Lower leg skin (tissue), 4 donors: ENCODE measurements at places on chromosomes 6 and 20. TPM values are rescaled to one million over a fixed set of nuclear protein-coding genes. Genes with fewer than 3 reads are reported as not detected.

- no peak for DNase-seq
These were observed 453.6 kb downstream of the COL12A1 start for GRCh38 chr6:74752303-74752702.

- DNase-seq = peak; percentile 44
These were observed 33.8 kb upstream of the RREB1 start for GRCh38 chr6:7073821-7074525.

- no peak for DNase-seq
These were observed 164.9 kb upstream of the EPHA7 start for GRCh38 chr6:93584300-93584699.

GRCh38 chr6:119483908-119484307 is 134.3 kb upstream of the MAN1A1 start:
- DNase-seq = no peak

GRCh38 chr6:131244942-131245341 is 109.7 kb downstream of the AKAP7 start:
- no peak for DNase-seq

DNA sequence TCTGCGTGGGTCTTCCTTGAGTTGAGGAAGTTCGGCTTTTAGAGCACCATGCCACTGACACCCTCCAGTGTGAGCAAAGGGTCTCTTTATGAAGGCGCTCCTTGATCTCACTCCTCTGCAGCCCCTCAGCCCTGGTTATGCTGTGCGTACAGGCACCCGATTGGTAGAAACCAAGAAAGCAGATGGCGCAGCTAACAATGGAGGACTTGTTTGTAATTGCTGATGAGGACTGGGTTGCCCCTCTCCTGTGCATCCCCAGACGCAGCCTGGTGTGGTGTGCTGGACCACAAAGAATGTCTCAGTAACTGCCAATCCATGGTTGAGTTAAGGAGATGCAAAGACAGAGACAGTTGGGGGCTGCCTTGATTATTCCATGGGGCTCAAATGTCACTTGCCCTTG is 30.2 kb downstream of the INSM1 start:
- DNase-seq = no peak

DNA sequence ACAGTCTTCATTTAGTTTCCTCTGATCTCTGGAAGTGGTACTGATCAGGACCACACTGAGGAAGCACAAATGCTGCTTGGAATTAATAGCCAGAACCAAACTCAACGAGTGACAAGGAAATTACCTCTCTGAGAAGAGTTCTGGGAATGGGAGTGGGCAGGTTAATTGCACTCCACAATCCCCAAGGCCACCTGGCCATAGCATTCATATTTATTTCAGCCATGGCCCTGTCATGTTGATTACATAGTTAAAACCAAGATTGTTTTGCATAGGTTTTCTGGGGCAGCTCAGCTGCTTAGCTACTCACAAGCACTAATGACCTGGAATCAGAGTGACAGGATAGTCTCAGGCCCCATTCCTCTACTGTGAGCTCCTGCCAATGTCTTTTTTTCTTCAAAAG is 230.2 kb upstream of the RIMS1 start:
- DNase-seq = no peak

DNA sequence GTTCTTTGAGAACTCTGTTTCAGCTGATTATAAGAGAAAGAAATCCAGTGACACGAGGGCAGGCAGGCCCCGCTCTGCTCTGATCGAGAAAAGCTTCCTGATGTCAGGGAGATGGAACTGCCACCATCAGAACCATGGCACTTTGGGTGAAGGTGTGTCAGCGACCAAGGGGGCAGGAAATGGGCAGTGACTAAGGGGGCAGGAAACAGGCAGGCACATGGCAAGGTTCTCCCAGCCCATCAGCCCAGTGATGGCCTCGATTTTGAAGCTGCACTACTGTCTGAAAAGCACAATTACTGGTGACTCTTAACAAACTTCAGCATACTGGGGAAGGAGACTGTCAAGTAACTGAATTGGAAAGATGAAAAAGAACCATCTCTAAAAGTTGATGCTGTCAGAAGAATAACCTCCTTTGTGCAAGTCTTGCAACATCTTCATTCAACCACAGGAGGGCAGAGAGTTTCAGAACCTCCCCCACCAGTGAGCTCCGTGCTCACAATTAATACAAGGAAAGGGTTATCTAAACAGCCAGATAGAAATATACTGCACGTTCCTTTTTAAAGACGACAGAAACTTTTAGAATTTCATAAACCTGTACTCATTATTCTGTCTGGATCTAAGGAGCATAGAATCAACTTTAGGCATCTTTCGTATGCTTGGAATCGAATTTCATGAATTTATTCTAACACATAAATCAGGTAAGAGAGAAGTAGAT is 39.1 kb downstream of the TMX4 start:
- no peak for DNase-seq

Gene SEL1L2
- total RNA-seq = not detected

Gene CARMIL1
- total RNA-seq = 23.5 TPM

GRCh38 chr6:88301256-88301655 is 135.1 kb upstream of the CNR1 start:
- no peak for DNase-seq

GRCh38 chr6:29680416-29680815 is 536 bp downstream of the ZFP57 start:
- no peak for DNase-seq

DNA sequence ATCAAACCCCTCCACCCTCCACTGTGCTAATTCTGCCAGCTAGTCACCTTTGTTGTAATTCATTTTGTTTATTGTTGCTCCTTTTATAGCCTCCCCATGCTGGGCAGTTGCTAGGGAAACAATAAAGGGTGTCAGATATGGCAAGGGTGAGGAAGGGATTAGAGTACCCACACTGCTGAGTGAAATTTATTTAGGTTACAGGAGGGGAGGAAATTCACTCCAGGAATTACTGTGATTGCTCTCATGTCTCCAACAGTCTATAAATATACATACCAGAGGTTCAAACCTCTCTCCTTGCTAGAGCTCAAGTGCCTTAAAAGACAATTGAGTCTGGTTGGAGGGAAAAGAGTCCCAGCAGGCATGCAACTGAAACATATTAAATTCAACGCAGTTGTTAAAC is 90.6 kb upstream of the ADGRF1 start:
- no peak for DNase-seq

DNA sequence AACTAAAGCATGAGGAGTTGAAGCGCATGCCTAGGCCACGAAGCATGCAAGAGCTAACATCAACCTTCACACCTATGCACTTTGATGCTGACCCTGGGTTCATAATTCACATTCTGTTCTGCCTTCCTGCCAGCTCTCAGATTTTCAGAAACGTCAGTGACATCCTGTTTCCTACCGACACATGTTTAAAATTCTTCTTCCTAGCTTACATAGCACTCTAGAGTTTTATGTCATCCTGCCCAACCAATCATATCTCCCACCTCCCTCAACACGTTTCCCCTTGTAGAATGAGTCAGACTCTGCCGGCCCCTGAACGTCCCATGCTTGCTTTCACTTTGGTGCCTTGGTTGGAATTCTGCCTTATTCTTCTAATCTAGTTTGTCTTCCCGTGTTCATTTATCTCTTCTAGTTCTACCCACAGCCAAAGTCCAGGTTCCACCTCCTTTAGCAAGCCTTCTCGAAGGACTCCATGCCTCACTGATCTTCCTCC is 97.2 kb upstream of the MAP7 start:
- DNase-seq = no peak

- no peak for DNase-seq
These were observed 311.7 kb upstream of the PLCB4 start for GRCh38 chr20:8757146-8757545.

Gene EEF1A2
- total RNA-seq = 13.3 TPM

Gene NMBR
- not detected for total RNA-seq

DNA sequence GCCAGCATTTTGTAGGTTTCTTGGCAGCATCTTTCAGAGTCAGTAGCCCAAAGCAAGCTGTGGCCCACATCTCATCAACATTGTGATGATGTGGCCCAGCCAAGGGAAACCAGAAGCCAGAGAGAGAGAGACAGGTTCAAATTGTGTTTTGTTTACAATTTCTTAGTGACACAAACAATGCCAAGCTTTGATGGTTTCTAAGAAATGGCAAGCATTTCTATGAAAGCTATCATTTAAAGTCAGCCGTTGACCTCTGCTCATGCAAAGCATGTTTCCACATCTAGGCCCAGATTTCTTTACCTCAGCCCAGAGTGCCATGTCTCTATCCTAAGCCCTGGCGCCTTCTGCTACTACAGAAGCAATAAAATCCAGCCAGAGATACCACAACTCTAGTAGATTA is 32.9 kb downstream of the GCM1 start:
- no peak for DNase-seq

GRCh38 chr20:9886227-9886626 is 47.4 kb upstream of the PAK5 start:
- DNase-seq = no peak

DNA sequence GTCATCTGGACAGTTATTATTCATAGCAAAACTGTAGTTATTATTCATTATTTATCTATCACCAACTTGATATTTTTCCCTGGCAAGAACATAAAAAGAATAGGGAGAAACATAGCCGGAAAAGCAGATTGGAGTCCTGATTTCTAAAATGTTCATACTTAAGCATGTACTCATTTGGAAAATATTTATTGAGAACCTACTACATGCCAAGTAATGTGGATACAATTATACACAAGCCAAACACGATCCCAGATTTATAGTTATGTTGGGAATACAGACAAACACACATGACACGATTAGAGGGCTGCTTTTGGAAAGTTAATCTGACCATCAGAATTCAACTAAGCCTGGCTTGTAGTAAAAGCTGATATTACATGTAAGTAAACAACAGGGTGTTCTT is 30.7 kb downstream of the ARHGAP18 start:
- DNase-seq = no peak

- peak; percentile 87 for DNase-seq
These were observed at the start of gene NRM for GRCh38 chr6:30690403-30691207. NRM (minus strand) TSS chr6:30690984; CDS start chr6:30690974, 10 bp downstream.

GRCh38 chr6:149334201-149334600 is 16.7 kb downstream of the TAB2 start:
- no peak for DNase-seq

- no peak for DNase-seq
These were observed 19.9 kb upstream of the PHACTR3 start for GRCh38 chr20:59584278-59584925.

DNA sequence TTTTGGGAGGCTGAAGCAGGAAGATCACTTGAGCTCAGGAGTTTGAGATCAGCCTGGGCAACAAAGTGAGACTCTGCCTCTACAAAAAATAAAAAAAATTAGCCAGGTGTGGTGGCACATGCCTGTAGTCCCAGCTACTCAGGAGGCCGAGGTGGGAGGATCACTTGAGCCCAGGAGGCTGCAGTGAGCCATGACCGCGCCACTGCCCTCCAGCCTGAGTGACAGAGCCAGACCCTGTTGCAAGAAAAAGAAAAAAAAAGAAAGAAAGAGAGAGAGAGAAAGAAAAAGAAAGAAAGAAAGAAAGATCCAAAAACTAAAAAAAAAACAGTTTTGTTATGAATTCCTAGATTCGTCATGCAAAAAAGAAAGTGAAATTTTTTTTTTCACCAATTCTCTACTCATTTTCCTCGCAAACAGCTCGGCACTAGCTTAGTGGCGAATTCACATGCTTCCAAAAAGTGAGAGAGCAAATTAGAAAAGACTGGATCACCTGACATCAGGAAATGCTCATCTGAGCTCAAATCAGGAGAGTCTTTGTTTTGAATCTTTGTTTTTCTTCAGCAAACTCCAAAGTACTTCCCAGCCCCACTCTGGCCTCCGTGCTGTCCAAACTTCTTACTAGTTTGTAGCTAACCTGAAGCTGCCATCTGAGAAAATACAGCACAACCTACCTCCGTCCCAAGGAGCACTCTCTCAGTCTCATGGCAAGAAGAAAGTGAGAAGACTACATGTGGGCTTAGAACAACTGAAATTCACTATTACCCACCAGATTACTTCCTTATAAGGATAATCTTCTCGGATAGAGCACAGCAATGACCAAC is 27.0 kb downstream of the IPCEF1 start:
- DNase-seq = no peak

GRCh38 chr6:679282-679681 is 13.7 kb downstream of the EXOC2 start:
- no peak for DNase-seq

- no peak for DNase-seq
These were observed 45.9 kb upstream of the CSE1L start for GRCh38 chr20:48999890-49000870.

Gene ZNF451
- 68.9 TPM for total RNA-seq

DNA sequence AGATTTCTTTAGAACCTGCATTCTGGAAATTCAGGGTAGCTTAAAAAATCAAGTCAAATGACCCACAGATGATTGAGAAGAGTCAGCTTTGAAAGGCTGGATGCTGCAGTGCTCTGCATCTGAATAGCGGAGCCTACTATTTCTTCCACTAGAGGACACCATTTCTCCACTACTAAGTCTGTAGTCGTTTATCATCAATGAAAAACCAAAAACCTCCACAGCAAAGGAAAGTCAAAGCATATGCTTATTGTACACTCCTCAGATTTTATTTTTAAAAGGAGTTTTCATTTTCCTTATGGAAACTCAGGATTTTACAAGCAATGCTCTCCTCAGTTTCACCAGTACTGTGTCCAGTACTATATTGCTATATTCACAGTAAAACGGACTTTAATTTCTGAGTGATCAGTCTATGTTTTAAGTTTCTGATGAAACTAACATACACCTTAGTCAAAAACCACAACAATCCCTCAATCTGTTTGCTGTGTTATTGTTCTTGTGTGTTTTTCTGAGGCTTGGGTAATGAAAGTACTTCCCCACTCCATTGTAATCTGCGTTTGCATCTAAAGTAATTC is 50.5 kb upstream of the ENPP5 start:
- DNase-seq = no peak

- peak; percentile 74 for DNase-seq
These were observed 105.0 kb downstream of the SCML4 start for GRCh38 chr6:107719160-107719559.

- no peak for DNase-seq
These were observed 18.0 kb downstream of the AARS2 start for GRCh38 chr6:44294832-44295791.

DNA sequence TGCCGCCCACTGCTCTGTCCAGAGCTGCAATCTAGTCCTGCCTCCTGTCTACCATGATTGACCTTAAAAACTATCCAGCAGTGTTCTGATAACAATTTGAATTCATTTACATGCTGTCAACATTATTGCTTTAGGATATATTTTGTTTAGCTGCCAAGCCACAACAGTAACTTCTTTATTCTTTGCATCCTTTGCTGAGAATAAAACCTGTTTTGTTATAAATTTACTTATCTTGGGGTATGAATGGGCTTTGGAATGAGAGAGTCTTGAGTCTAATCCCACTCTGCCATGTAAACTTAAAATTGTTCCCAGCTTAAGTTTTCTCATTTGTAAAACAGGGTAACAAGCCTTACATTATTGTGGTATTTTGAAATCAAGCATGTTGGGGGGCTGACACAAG is 116.4 kb downstream of the FLRT3 start:
- DNase-seq = no peak

DNA sequence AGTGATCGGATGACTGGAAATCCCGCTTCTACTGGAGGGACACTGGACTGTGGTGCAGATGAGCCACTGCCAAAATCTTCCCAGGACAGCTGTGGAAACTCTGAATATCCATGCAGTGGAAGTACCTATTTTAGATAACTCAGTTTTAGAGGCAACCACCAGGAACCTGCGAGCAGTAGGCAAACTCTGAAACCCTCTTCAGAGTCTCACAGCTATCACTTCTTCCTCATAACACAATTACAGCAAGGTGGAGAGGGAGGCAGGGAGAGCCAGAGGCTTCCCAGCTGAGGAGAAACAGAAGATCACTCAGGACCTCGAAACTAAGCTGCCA is 322.8 kb upstream of the NT5E start:
- no peak for DNase-seq

GRCh38 chr6:169619650-169620049 is 82.2 kb downstream of the WDR27 start:
- no peak for DNase-seq

- DNase-seq = no peak
These were observed 17.1 kb upstream of the ARMC2 start for GRCh38 chr6:108831104-108831503.
